ENCODE measurements at places on chromosomes 2 and 18.

GRCh38 chr2:20838016-20838415 is 15.1 kb upstream of the LDAH start:
- peaks cover 3% of the 10 kb centered on the region for H3K27me3 ChIP-seq
- no peak overlapping the region for H3K27ac ChIP-seq

DNA sequence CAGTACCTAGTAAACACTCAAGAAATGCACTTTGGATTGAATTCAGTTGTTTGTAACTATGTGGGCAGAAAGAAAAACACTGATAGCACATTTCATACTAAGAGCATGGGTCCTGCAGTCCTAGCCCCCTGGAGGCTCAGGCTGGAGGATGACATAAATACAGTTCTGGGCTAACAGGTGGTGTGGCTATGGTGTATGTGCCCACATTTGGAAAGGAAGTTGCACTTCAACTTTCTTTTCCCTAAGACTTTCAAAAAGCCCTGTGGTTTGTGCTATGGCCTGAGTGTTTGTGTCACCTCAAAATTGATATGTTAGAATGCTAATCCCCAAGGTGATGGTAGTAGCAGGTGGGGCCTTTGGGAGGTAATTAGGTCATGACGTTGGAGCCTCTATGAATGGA is 218.2 kb downstream of the CDCA7 start:
- H3K4me1 ChIP-seq: peaks cover 3% of the 10 kb centered on the region
- no peaks in the 10 kb centered on the region for H3K27me3 ChIP-seq
- no peak overlapping the region for H3K27ac ChIP-seq
- DNase-seq: no peak

GRCh38 chr18:58998401-58999203 is 133.9 kb downstream of the ZNF532 start:
- no peak overlapping the region for H3K4me3 ChIP-seq
- no peaks in the 10 kb centered on the region for H3K36me3 ChIP-seq
- no peaks in the 10 kb centered on the region for H3K27me3 ChIP-seq
- peaks cover 12% of the 10 kb centered on the region for H3K4me1 ChIP-seq
- H3K27ac ChIP-seq: peak overlapping the region; percentile 89

DNA sequence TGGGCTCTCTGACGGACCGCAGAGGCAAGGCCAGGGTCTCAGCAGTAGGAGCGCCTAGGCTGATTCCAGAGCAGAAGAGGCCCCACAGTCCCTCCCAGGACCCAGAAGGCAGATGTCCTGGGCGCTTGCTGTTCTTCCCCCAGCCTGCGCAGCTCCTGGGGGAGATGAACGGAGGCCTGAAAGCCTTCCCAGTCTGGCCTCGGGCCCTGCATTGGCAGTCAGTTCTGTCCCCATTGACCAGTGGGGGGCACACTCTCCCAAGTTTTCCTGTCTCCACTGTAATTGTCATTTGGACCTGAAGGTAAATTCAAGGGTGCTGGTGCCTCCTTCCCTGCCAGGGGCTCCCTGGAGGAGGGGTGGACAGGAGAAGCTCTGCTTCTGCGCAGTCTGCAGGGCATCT is 345.7 kb downstream of the CYP26B1 start:
- peak; percentile 39 for DNase-seq
- H3K27me3 ChIP-seq: no peaks in the 10 kb centered on the region
- no peaks in the 10 kb centered on the region for H3K4me1 ChIP-seq
- H3K36me3 ChIP-seq: no peaks in the 10 kb centered on the region

DNA sequence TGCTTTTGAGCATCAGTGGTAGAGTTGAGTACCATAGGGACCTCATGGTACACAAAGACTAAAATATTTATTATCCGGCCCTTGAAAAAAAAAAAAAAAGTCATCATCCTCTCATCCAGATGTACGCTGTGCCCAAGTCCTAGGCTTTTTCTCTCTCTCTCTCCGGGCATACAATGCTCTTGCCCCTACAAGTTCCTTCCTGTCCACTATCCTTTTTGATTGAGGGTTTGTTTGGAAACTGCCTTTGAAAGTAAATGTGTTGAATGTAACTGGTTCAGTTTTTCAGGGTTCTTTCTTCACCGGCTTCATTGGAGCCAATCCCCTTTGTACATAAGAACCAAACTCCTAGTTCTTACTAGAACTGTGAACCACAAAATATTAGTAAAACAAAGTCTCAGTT is 130.3 kb downstream of the MGAT5 start:
- no peak overlapping the region for H3K27ac ChIP-seq
- H3K36me3 ChIP-seq: no peaks in the 10 kb centered on the region

- H3K27me3 ChIP-seq: no peaks in the 10 kb centered on the region
- no peak for DNase-seq
- peaks cover 48% of the 10 kb centered on the region for H3K4me1 ChIP-seq
- no peaks in the 10 kb centered on the region for H3K36me3 ChIP-seq
- H3K27ac ChIP-seq: peak overlapping the region; percentile 76
- H3K4me3 ChIP-seq: no peak overlapping the region
These were observed 48.6 kb downstream of the NRP2 start for GRCh38 chr2:205730701-205731582.

- no peak overlapping the region for H3K27ac ChIP-seq
- no peak overlapping the region for H3K4me3 ChIP-seq
- DNase-seq: no peak
- H3K4me1 ChIP-seq: peaks cover 13% of the 10 kb centered on the region
- H3K36me3 ChIP-seq: no peaks in the 10 kb centered on the region
These were observed 63.6 kb downstream of the TNP1 start for GRCh38 chr2:216796115-216796840.

- H3K27me3 ChIP-seq: no peaks in the 10 kb centered on the region
- DNase-seq: no peak
- H3K27ac ChIP-seq: no peak overlapping the region
- H3K36me3 ChIP-seq: no peaks in the 10 kb centered on the region
- no peaks in the 10 kb centered on the region for H3K4me1 ChIP-seq
- H3K4me3 ChIP-seq: no peak overlapping the region
These were observed 68.9 kb upstream of the FZD7 start for GRCh38 chr2:201964631-201965206.

DNA sequence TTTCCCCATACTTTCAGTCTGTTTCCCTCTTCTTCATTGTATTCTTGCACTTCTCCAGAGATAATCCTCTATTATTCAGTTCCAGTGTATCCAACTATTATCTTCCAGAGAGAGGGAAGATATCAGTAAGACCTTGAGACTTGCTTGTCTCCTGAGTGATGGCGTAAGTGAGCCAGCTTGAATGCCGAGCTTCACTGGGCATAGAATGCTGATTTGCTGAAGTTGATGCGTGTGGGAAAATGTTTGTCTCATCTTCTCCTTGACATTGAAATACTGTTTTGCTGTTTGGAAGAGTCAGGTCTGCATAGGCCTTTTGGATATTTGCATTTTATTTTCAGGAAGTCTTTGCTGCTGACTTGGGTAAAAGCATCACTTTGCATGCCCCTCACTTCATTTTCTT is 41.1 kb upstream of the MGAT5 start:
- no peak overlapping the region for H3K27ac ChIP-seq
- no peaks in the 10 kb centered on the region for H3K36me3 ChIP-seq
- H3K4me3 ChIP-seq: no peak overlapping the region
- no peaks in the 10 kb centered on the region for H3K27me3 ChIP-seq

GRCh38 chr2:155689791-155690190 is 642.7 kb downstream of the NR4A2 start:
- peak overlapping the region; percentile 32 for H3K27ac ChIP-seq
- no peaks in the 10 kb centered on the region for H3K27me3 ChIP-seq
- no peaks in the 10 kb centered on the region for H3K36me3 ChIP-seq
- no peak overlapping the region for H3K4me3 ChIP-seq

- no peak overlapping the region for H3K27ac ChIP-seq
- DNase-seq: no peak
- H3K4me1 ChIP-seq: no peaks in the 10 kb centered on the region
- H3K4me3 ChIP-seq: no peak overlapping the region
These were observed 123.2 kb upstream of the RPRM start for GRCh38 chr2:153601812-153602211.

- no peaks in the 10 kb centered on the region for H3K36me3 ChIP-seq
- no peak overlapping the region for H3K27ac ChIP-seq
- DNase-seq: no peak
- H3K4me1 ChIP-seq: no peaks in the 10 kb centered on the region
These were observed 45.3 kb upstream of the RFX8 start for GRCh38 chr2:101520246-101520645.

GRCh38 chr2:136325844-136326331 is 207.9 kb upstream of the CXCR4 start:
- no peak overlapping the region for H3K27ac ChIP-seq
- no peak for DNase-seq
- H3K27me3 ChIP-seq: no peaks in the 10 kb centered on the region

DNA sequence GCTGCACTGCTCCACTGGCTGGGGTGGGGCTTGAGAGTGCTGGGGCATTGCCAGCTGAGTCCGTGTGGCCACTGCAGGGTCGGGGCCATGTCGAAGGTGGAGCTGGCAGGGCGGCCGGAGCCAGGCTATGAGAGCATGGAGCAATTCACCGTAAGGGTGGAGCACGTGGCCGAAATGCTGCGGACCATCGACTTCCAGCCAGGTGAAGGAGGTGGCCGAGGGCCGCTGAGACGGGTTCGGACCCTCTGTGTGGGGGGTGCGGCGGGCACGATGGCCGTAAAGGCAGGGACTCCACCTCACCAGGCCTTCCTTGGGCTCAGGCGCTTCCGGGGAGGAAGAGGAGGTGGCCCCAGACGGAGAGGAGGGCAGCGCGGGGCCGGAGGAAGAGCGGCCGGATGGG is 2.1 kb downstream of the UCN start:
- peaks cover 8% of the 10 kb centered on the region for H3K4me1 ChIP-seq
- peaks cover 46% of the 10 kb centered on the region for H3K27me3 ChIP-seq
- no peaks in the 10 kb centered on the region for H3K36me3 ChIP-seq
- no peak overlapping the region for H3K27ac ChIP-seq
- H3K4me3 ChIP-seq: no peak overlapping the region

- H3K36me3 ChIP-seq: peaks cover 18% of the 10 kb centered on the region
- no peak for DNase-seq
- H3K27ac ChIP-seq: no peak overlapping the region
- H3K27me3 ChIP-seq: peaks cover 19% of the 10 kb centered on the region
- H3K4me1 ChIP-seq: no peaks in the 10 kb centered on the region
- H3K4me3 ChIP-seq: peak overlapping the region; percentile 87
These were observed 1.2 kb upstream of the HES6 start for GRCh38 chr2:238240757-238241711.
